SK-N-DZ (cell line): ENCODE measurements at places on chromosomes 11 and 22.

DNA sequence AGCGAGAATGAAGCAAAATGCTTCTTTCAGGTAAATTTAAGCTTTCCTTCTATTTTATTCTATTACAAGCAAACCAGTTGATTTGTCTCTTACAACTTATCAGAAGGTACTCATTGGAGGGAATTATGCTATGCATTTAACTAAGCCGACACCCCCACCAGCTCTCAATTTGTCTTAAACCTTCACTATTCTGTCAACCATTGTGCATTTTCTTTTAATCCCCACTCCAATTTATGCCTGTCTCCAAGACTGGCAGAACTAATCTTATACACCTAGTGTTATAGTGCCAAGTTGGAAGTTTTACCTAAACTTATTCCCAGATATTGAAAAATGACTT is 12.5 kb downstream of the TAF1D start:
- no peak for DNase-seq

DNA sequence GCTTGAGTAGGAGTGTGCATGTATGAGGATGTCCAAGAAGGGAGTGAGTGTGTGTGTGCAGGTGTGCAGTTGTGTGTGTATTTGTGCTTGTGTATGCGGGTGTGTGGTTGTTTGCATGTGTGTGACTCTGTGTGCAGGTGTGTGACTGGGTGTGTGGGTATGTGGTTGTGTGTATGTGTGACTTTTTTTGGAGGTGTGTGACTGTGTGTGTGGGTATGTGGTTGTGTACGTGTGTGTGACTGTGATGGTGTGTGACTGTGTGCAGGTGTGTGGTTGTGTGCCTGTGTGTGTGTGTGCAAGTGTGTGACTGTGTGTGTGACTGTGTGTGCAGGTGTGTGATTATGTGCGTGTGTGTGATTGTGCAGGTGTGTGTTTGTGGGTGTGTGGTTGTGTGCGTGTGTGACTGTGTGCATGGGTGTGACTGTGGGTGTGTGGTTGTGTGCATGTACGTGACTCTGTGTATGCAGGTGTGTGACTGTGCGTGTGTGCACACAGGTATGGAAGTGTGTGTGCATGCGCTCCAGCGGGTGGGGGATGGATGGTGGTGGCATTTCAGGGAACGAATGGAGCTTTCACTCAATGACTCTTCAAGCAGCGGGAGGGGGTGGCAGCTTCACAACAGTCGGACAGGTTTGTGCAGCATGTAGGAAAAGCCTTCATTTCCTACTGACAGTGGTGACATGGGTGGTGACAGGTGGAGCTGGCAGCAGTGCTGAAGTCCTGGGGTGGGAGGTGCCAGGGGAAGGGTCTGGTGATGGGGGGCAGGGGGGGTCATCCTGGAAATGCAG is 47.6 kb downstream of the CACNA1I start:
- DNase-seq, result no peak

GRCh38 chr11:16750417-16750816 is 12.0 kb downstream of the C11orf58 start:
- DNase-seq, result no peak

- DNase-seq, result peak; percentile 67
These were observed 1.3 kb upstream of the STX3 start for GRCh38 chr11:59753650-59754493.

GRCh38 chr22:46774253-46774979 is 12.0 kb downstream of the TBC1D22A start:
- DNase-seq, result no peak

DNA sequence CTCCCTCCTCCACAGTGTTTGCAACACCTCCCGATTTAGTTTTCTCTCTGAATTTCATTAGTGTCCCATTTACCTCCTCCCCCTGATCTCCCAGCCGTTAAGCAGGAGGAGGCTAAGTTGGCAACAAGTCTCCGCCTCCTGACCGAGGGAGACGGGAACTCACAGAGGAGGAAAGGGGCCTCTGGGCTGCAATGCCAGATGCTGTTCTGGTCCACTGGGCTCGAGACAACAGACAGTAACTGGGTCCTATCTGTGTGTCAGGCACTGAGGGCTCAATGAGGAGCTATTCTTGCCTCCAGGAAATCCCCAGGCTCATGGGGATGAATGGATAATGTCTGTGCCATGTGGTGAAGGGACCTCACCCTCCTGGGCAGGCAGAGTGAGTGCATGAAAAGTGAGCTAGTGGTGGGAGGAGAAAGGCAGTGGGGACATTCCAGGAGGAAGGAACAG is 228.1 kb downstream of the TENM4 start:
- peak; percentile 48 for DNase-seq

GRCh38 chr11:106939157-106939556 is 79.1 kb downstream of the GUCY1A2 start:
- no peak for DNase-seq

- DNase-seq, result peak; percentile 24
These were observed 2.1 kb downstream of the KMT2A start for GRCh38 chr11:118438314-118438931.

DNA sequence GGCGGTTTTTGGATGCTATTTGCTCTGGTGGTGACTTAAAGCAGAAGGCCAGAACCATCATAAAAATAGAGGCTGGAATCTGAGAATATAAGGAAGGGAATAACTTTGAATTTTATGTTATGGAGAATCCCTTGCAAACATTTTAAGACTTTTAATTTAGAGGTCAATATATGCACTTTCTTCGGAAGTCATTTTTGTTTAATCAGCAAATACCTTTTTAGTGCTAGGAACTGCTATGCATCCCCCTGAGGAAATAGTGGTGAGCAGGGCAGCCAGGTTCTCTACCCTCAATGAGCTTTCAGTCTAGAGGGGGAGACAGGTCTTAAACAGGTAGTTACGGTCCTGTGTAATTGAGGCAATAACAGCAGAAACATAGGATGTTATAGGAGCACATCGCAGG is 266.5 kb upstream of the MPPED2 start:
- no peak for DNase-seq

DNA sequence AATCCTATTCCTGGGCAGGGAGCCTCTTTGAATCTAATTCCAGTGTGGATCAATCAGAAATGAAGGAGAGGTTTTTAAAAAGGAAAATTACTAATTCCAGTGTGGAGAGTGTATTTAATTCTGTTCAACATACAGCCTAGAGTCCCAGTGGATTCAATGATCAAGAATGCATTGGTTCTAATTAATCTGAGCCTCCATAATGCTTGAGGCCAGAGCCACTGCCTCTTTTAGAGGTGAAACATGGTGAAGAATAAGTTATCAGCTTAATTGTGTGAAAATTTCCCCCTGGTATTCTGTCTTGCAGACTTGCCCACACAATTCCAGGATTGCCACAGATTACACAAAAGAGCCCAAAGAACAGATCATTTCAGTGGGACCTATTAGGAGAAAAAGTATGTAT is 87.7 kb downstream of the TECTA start:
- DNase-seq, result no peak

DNA sequence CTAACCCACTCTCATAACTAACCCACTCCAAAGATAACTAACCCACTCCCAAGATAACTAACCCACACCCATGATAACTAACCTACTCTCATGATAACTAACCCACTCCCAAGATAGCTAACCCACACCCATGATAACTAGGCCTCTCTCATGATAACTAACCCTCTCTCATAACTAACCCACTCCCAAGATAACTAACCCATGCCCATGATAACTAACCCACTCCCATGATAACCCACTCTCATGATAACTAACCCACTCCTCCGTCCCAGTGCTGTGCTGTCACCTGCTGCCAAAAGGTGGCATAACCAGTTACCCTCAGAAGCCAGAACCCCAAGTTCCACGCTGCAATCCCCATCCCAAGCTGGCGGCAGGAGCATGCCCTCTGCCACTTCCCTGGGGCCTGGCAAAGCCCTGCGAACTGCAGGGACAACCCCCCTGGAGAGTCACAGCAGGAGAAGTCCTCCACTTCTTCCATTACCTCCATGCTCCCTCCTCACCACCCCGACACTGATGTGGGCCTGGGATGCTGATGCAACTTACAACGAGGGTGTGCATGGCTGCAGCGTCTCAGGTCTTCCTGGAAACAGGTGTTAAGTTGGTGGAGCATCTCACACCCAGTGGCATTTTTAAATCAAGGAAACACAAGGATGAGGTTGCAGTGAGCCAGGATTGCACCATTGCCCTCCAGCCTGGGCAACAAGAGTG is 30.8 kb upstream of the CELSR1 start:
- peak; percentile 43 for DNase-seq

GRCh38 chr22:41885516-41885915 is 29.4 kb downstream of the SHISA8 start:
- no peak for DNase-seq

DNA sequence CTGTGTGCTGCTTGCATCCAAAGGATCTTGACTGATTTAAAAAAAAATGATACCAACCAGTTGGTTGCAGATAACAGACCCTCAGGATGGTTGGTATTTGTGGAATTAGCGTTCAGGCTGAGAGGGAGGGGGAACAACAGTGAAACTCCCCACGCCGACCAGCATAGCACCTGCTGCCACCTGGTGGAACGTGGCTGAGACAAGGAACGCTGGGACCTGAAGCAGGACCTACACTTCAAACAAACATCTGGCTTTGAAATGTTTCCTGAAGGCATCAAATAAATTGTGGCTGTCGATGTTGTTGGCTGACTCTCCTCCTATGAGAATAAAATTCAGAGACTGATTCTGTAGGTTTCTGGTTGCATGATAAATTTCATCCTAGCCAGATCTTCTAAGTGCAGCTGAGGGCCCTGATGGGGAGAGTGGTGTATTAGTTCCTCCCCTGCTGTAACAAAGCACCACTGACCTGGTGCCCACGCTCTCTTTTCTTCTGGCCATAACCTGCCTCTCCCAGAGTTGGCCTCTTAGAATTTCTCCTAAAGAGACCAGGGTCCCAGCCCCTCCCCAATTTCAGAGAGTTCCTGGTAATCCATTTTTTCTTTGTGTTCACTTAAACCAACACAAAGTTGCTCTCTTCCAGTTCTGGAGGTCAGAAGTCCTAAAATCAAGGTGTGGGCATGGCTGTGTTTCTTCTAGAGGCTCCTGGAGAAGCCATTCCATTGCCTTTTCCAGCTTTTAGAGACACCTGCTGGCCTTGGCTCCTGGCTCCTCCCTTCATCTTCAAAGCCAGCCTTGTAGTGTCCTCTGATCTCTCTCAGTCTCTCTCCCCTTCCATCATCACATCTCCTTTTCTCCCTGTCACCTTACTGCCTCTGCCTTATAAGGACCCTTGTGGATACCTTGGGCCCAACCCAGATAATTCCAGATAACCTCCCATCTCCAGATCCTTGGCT is 17.3 kb downstream of the APOL2 start:
- no peak for DNase-seq

GRCh38 chr11:1553808-1554594 is 18.1 kb downstream of the DUSP8 start:
- DNase-seq, result no peak

- peak; percentile 75 for DNase-seq
These were observed 5.7 kb downstream of the UPK3A start for GRCh38 chr22:45290410-45290936.

GRCh38 chr22:40128989-40129388 is 48.7 kb upstream of the TNRC6B start:
- no peak for DNase-seq
